Left ventricle myocardium inferior (tissue), 1 donor: ENCODE measurements at places on chromosomes 12 and 14. TPM values are rescaled to one million over a fixed set of nuclear protein-coding genes. Genes with fewer than 3 reads are reported as not detected.
A peak's percentile ranks its signal among the peaks of the same experiment; 100 is the strongest.

DNA sequence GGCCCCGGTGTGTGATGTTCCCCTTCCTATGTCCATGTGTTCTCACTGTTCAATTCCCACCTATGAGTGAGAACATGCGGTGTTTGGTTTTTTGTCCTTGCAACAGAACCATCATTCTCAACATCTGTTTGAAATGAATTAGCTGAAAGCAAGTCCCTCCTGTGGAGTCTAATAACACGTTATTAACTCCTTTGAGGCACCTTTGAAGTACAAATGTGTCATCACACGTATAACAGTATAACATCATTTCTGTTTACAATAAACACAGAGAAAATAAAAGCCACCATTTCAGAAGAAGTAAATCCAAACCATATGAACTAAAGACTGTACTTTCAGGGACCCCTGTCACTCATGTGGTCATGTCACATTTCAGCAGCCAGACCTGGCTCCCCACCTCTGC lies 198.5 kb downstream of the STXBP6 start:
- DNase-seq: no peak

DNA sequence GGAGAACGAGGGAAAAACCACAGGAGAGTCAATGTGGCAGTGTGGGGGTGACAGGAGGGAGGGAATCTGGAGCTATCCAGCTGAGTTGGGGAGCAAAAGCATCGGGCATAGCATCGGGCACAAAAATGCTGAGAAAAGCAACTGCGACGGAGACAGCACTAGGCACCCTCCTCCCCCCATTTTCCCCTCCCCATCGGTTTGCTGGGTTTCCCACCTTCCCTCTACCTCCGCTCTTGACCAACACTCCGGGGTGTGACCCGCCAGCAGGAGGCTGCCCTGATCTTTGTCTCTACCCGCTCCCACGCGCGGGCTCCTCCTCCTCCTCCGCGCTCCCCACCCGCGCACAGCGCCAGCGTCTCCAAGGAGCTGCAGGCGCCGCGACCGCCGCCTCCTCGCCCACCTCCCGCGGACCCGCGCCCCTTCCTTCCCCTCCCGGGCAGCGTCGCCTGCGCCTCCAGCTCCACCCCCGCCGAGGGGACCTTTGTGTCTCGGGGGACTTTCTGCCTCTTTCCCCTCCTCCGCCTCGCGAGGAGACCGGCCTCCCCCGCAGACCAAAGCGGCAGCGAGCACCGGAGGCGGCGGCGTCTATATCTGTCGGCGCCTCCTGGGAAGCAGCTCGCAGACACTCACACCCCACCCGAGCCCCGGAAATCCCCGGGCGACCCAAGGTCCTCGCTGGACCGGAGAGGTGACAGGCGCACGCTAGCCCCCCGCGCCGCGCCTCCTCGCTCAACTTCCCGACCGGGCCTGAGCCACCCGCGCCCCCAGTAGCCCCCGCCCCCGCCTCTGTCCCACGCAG lies 920 bp downstream of the CDK17 start:
- DNase-seq: peak; percentile 81

Gene PRIMA1
- total RNA-seq: 7.3 TPM

Gene GPR137C
- 1.2 TPM for total RNA-seq

GRCh38 chr14:103108749-103109207 lies 14.3 kb downstream of the EXOC3L4 start:
- DNase-seq: no peak

Gene MYF6
- total RNA-seq: not detected

GRCh38 chr14:75088566-75089373 lies 19.3 kb downstream of the ZC2HC1C start:
- DNase-seq: no peak

GRCh38 chr12:107780298-107780697 lies 5.8 kb downstream of the ASCL4 start:
- no peak for DNase-seq

GRCh38 chr12:67509666-67510386 lies 138.7 kb upstream of the DYRK2 start:
- no peak for DNase-seq

GRCh38 chr12:131539381-131539780 lies 171.5 kb upstream of the SFSWAP start:
- no peak for DNase-seq

- no peak for DNase-seq
Observed at GRCh38 chr12:90037740-90038139, 329.1 kb upstream of the ATP2B1 start.

Gene TXNDC16
- total RNA-seq: 3.6 TPM

DNA sequence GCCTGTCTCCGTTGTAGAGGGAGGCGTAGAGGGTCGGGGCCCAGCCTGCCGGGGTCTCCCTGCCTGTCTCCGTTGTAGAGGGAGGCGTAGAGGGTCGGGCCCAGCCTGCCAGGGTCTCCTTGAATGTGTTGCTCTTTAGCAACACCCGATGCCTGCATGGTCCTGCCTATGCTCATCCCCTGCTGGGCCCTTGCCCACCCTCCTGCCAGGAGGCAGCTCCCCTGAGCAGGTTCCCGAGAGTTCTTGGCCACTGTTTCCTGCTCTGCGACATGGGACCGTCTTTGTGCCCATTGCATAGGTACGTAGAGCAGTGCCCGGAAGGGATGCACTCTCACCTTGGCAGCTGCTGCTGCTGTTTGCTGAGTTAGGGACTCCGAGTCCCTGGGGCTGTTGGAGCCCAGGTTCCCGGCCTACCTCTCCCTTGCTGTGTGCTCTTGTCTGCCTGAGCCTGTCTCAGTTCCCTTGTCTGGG lies 3.3 kb downstream of the KIF26A start:
- no peak for DNase-seq

DNA sequence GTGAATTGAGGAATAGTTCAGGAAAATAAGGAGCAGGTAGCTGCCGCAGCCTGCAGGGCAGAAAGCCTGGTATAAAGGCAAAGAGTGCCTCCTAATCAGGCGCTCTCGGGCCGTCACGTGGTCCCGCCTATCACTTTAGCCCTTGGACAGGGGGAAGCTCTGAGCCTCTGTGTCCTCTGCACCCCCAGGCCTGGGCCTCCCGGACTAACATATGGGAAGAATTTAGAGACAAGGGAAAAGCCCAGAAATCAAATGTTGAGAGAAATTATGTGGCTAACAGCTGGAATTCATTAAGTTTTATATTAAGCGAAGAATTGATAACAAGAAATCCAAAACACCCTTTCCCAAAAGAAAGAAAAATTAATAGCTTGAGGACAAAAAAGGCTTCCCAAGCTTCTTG lies 417.7 kb downstream of the ATP23 start:
- no peak for DNase-seq

GRCh38 chr12:1171657-1172408 lies 180.8 kb downstream of the ERC1 start:
- DNase-seq: no peak

DNA sequence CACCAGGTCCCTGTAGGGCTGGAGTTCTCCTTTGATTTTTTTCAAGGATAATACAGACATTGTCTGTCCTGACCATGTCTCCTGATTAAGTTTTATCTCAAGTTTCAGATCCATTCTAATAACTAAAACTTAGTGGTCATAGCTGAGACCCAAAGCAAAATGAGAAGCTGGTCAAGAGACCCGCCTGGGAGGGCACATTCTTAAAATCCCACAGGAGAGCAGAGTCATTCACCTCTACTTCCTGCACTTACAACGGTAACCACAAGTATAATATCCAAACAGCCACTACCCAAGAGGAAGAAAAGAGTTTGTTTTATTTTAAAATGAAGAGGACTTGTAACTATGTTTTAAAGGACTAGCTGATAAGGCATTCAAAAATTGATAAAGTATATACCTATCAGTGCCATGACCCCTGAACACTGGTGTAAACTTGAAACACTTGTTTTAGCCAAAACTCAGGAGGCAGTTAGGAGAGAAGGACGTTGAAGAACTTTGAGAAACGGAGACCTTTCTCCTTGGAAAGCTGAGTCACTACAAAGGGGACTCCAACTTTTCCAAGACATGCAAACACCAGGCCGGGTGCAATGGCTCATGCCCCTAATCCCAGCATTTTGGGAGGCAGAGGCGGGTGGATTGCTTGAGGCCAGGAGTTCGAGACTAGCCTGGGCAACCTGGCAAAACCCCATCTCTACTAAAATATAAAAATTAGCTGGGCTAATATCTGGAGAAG lies 478.2 kb downstream of the GLT1D1 start:
- DNase-seq: no peak

DNA sequence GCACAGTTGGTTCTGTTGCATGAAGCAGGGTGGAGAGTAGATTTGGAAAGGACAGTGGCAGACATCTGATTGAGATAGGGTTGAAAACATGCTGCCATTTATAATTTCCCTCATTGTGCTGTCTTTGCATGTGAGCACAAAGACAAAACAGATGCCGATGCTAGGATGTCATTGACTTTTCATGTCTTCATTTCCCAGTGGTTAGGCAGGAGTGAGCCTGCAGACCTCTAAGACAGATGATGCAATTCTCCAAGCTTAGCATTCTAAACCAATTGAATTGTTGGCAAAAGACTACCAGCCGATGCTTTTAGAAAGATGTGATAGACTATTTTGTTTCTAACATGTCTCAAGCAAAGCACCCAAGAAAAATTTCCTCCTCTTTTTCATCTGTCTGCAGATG lies 37.1 kb upstream of the PELI2 start:
- no peak for DNase-seq

GRCh38 chr12:108173160-108173559 lies 44.1 kb downstream of the WSCD2 start:
- DNase-seq: no peak

Gene SMIM41
- total RNA-seq: 0.30 TPM

Gene SYNE3
- total RNA-seq: 11.3 TPM

GRCh38 chr14:74695406-74695805 lies 17.5 kb downstream of the AREL1 start:
- DNase-seq: no peak

DNA sequence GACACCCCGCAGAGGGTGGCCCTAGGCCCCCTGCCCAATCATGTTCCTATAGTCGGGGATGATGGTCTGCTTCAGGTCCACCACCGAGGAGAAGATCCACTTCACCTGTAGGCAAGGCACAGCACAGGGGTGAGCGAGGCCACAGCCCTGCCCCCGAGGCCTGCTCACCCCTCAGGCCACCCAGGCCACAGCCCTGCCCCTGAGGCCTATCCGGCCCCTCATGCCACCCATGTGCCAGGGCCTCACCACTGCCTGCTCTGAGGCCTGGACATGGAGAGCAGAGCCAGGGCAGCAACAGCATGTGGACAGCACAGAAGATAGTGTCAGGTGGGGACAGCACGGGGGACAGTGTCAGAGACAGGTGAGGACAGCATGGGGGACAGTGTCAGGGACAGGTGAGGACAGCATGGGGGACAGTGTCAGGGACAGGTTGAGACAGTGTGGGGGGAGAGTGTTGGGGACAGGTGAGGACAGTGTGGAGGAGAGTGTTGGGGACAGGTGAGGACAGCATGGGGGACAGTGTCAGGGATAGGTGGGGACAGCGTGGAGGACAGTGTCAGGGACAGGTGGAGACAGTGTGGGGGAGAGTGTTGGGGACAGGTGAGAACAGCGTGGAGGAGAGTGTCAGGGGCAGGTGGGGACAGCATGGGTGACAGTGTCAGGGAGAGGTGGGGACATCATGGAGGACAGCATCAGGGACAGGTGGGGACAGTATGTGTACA lies 239.7 kb downstream of the TMEM121 start:
- DNase-seq: no peak
